Occipital lobe (tissue), 3 donors: ENCODE measurements at places on chromosomes 2 and 18. TPM values are rescaled to one million over a fixed set of nuclear protein-coding genes. Genes with fewer than 3 reads are reported as not detected.

DNA sequence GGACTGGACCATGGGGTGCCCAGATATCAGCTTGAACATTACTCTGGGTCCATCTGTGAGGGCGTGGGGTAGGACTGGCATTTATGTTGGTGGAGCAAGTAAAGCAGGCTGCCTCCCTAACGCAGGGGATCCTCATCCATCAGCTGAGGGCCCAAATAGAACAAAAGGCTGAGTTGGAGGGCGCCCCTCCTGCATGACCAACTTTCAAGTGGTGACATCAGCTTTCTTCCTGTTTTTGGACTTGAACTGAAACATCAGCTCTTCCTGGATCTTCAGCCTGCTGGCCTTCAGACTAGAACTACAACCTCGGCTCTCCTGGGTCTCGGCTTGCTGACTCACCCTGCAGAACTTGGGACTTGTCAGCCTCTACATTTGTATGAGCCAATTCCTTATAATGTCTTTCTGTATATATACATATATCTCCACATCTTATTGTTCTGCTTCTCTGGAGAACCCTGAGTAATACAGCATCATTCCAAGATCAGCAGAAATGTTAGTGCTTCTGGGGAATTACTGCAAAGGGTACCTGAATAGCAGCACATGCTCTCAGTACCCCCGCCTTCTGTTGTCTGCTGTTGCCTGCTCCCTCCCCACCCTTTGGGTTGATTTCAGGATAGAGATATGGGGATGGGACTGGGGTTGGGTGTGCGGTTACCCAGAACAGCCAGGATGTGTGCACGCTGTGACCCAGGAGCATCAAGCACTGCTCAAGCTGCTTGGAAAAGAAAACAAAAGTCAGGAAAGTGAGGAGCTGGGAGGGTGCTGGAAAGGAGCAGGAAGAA, 20.0 kb downstream of the TMEM127 start:
- no peak for DNase-seq

DNA sequence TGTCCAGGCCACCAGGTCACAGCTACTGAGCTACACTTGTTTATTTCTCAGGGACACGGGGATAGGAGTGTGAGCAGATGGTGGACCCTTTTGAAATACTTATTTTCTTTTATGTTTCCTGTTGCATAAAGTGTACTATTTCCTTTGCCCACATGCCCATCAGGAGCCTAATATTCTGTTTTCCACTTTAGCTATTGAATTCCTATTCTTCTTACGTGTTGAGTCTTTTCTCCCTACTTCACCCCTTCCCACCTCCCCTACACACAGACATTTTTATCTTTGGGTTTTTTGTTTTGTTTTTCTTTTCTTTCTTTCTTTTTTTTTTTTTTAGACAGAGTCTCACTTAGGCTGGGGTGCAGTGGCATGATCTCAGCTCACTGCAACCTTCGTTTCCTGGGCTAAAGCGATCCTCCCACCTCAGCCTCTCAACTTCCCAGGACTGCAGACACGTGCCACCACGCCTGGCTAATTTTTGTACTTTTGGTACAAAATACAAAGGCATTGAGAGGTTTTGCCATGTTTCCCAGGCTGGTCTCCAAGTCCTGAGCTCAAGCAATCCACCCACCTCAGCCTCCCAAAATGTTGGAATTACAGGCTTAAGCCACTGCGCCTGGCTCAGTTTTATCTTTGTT, 5.2 kb upstream of the GPR55 start:
- peak; percentile 44 for DNase-seq

GRCh38 chr2:241200822-241201395, 12.4 kb downstream of the ANO7 start:
- DNase-seq = no peak

DNA sequence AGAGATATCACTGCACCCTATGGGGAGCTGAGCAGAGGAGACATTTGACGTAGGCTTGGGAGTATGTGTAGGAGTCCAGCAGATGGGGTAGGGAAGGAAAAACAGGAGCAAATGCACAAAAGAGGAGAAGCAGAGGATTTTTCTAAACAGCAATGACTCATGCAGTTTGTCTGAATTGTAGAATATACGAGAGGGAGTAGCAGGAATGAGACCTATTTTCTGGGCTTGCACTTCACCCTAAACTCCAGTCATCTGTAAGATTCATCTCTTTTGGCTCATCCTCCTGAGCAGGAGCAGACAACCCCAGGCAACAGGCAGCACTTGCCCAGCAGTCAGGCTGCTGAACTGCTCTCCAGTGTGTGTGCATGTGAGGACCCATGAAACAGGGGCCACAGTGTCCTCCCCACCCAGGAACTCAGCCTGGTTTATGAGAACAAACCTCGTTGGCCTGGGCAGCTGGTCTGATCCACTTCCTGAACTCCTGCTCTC, 100.2 kb upstream of the CDC42EP3 start:
- peak; percentile 10 for DNase-seq

The SP140L gene
- total RNA-seq = 0.47 TPM

The IL1RL2 gene
- total RNA-seq = 0.47 TPM

The GPN1 gene
- 29.6 TPM for total RNA-seq

DNA sequence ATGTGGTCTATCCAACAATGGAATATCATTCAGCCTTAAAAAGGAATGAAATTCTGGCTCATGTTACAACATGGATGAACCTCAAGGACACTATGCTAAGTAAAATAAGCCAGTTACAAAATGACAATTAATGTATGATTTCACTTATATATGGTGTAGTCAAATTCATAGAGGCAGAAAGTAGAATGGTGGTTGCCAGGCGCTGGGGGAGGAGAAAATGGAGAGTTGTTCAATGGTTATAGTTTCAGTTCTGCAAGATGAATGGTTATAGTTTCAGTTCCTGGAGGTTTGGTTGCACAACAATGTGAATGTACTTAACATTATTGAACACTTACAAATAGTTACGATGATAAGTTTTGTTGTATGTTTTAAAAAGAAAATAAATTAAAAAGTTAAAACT, 79.2 kb upstream of the IL1R2 start:
- DNase-seq = no peak

DNA sequence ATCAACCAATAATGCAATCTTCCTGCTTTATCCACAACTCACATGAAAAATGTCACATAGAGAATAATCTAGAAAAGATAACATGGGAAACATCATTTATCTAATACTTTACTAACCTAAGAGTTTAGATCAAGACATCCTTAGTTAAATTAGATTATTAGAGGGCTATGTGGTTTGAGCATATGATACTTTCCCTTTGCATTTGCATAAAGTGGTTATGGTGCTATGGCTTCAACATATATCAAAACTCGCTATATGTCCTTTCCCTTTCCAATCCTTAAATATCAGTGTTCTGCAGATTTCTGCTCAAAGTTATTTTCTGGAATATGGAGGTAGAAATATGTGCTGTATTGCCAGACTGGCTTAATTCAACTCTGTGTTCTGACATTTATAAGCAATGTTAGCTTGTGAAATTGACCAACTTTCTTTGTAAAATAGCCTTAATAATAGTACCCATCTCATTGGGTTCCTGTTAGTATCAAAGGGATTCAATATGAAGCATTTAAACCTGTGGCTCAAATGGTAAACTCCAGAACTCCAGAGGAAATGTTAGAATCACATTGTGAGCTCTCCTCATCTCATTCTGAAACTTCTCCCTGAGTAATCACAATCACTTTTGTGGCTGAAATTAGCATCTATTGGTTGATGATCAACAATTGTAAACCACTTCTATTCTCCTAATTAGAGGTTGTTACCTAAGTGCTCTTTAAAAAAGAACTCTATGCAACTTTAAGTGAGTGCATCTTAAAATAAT, 1089.9 kb upstream of the SLC39A10 start:
- DNase-seq = no peak

GRCh38 chr2:25246001-25246400, 77.6 kb upstream of the POMC start:
- no peak for DNase-seq
